ENCODE measurements at places on chromosomes 13 and 19.

DNA sequence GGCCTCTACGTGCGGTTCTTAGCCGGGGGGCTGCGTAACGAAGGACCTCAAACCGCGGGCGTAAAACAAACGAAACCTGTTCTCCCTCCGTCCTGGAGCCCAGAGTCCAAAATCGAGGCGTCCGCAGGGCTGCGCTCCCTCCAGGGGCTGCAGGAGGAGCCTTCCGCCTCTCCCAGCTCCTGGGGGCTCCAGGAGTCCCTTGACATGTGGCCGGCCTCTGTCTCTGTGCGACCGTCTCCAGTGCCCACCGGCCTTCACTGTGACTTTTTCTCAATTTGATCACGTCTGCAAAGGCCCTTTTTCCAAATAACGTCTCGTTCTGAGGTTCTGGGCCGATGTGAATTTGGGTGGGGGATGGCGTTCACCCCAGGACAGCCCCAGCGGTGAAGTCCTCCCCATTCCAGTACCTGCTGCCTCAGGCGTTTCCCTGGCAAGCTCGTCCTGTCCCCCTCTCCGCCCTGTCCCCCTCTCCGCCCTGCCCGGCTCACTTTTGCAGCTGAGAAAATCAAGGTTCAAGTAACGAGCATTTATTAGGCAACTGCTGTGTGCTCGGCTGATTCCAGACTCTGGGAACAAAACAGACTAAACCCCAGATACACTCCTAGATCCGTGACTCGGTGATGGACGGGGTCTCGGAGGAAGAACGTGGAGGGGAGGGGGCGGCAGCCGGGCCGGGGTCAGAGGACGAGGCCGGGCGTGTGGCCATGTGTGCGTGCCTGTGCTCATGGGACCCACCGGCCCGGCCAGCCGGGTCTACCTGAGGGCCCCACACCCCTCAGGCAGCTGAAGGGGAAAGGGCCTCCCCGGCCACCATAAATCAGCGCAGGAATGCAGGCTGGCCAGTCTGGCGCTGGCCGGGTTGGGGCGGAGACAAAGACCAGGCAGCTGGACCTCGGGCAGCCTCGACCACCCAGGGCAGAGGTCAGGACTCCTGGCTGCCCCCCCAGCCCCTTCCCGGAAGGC lies 28.1 kb upstream of the WDR18 start:
- no peak for DNase-seq

- no peak for DNase-seq
These were observed 42.8 kb downstream of the PIN1 start for GRCh38 chr19:9877780-9878510.

DNA sequence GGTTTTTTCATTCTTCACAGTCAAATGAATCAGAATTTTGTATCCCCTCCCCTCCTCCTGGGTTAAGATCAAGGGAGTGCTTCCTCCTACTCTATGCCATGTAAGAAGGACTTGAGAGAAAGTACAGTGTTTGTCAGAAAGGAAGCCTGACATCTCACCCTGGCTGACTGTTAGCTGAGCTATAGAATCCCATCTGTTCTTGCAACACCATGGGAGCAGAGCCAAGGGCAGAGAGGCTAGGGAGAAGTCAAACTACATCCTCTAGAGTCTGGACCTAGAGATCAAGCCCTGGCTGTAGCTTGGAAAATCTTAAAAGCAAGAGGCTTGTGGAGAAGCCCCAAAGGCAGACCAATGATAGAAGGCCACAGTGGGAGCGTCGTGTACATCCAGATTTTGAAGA lies 145.9 kb downstream of the OLFM4 start:
- DNase-seq, result no peak

DNA sequence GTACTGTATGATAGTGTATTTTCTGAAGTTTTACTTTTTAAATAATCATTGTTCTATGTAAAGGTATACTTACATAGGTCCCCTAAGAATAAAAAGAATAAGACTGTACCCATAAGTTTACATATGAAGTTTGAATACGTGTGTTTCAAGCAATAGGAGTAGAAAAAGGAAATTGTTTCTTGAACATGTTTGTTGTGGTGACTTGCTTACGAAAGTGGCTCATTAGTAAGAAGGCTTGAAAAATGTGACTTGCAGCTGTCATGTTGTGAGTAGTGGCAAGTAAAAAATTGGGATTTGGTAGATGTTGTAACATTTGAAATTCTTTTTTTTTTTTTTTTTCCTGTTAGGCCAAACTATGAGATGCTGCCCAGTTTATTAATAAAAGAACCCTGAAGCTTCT lies 203.3 kb downstream of the LMO7 start:
- DNase-seq, result no peak

- no peak for DNase-seq
These were observed 50.7 kb upstream of the SLC15A1 start for GRCh38 chr13:98803111-98803561.

DNA sequence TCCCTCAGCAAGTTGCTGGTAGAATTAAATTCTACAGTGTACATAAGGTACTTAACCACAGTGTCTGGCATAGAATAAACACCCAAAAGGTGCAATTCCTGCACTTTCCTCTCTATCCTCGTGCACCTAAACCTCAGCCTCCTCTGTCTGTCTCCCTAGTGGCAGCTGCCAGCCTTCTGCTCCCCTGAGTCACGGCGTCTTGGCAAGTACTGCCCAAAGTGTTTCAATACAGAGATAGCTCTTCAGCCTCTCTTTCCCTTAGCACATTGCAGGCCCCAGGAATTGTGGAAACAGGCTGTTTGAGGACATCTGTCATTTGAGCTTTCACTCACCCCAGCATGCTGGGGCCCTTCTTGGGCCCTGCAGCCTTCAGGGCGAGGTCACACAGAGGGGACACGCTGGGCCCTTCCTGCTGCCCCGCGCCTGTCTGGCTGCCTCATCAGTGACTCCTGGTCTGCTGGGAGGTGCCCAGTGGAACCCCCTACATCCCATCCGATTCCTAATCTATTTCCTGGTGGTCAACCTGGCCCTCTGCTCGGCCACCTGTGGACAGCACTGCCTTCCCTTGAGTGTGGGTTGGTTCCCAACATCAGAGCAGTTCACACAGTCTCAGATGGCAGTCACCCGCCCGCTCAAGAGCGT lies 19.3 kb downstream of the COL4A2 start:
- DNase-seq, result no peak

- no peak for DNase-seq
These were observed 181.5 kb downstream of the POSTN start for GRCh38 chr13:37417060-37417441.

- no peak for DNase-seq
These were observed 15.3 kb downstream of the DYRK1B start for GRCh38 chr19:39818626-39819097.

GRCh38 chr13:59641817-59642216 lies 521.9 kb downstream of the DIAPH3 start:
- no peak for DNase-seq

- no peak for DNase-seq
These were observed 289.0 kb downstream of the DACH1 start for GRCh38 chr13:71578048-71578447.

DNA sequence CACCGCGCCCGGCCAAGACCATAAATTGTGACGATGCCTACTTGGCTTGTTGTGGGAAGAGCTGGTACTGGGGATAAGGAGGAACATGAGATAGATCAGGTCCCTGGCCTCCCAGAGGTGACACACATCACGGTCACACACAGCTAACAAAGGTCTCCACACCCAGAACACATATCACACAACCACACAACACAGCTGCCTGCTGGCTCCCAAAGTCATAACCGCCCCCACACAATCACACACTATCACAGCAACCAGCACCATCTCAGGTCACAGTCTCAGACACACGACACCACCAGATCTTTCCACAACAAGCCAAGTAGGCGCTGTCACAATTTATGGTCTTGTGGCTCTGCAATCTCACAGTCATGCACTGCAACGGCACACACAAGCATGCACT lies 5.7 kb downstream of the COL5A3 start:
- no peak for DNase-seq

DNA sequence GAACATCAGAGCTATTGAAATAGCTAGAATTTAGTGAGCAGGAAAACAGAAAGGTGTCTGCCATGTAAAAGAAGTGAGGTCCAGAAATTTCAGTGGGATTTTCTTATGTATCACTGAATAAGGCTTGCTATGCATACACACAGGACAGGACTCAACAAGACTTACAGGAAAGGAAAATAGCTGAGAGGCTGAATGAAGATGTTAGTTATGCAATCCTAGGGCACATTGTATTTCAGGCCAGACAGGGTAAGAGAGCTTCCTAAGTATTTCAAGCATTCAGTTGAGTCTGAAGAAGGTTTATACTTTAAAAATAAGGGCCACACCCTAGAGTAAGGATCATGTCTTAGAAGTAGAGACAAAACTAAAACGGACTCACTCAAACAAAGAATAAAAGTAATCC lies 419.9 kb upstream of the PRR20A start:
- DNase-seq, result no peak

- DNase-seq, result no peak
These were observed 137.6 kb downstream of the FOXO1 start for GRCh38 chr13:40528881-40529280.

- no peak for DNase-seq
These were observed 755.0 kb downstream of the DIAPH3 start for GRCh38 chr13:59408738-59409137.

- no peak for DNase-seq
These were observed 451.7 kb downstream of the PCDH9 start for GRCh38 chr13:66778461-66778860.

DNA sequence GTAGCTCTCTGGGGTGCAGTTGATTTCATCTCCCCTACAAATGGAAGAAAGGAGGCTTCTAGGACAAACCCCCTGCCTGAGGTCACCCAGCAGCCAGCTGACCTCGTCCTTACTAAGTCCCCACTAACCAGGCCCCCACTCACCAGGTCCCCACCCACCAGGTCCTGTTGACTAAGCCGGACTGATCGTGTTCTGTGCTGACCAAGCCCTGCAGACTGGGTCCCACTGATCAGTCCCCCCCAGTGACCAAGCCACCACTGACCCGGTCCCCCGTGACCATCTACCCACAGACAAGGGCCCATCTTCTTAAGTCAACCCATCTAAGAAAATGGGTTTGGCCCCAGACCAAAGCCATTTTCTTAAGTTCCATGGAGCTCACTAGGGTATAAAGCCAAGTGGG lies 36.8 kb upstream of the TPM4 start:
- DNase-seq, result no peak

GRCh38 chr13:113491982-113492381 lies 1.5 kb upstream of the DCUN1D2 start:
- no peak for DNase-seq

DNA sequence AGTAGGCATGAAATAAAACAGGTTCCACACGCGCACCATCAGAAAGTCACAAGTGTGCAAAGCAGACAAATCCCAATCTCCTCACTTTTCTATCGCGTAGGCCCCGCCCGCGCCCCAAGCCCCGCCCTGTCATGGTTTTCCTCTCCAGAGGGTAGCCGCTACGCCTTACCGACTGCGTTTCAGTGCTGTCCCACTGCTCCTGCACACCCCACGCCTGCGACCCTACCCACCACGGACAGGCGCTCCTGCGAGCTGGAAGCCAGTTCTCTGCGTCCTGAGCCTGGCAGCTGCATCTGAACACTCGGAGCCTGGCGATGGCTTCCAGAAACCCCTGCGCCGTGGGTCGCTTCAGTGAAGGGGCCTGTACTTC lies 379 bp upstream of the ZNF470 start:
- DNase-seq, result peak; percentile 14

DNA sequence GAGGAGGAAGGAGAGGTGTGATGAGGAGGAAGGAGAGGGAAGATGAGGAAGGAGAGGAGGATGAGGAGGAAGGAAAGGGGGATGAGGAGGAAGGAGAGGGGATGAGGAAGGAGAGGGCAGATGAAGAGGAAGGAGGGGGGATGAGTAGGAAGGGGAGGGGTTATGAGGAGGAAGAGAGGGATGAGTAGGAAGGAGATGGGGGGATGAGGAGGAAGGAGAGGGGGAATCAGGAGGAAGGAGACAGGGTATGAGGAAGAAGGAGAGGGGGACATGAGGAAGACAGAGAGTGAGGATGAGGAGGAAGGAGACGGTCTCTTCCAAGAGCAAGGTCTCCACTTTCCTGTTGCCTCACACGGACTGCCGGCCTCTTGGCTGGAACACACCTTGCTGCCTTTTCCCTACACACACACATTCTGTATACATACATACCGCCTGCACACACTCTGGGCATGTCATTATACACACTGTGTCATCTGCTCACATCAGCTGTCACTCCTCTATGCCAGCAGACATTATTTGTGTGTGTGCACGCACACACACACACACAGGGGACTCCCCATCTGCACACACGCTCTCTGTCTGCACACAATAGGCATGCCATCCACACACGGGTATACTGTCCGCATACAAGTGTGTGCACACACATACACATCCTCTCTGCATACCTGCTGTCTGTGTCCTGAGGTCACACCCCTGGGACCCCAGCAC lies 11.1 kb upstream of the VSTM2B start:
- DNase-seq, result no peak

- DNase-seq, result no peak
These were observed 213.9 kb upstream of the TSHZ3 start for GRCh38 chr19:31562966-31563612.

GRCh38 chr19:351976-352625 lies 7.5 kb upstream of the MIER2 start:
- no peak for DNase-seq

DNA sequence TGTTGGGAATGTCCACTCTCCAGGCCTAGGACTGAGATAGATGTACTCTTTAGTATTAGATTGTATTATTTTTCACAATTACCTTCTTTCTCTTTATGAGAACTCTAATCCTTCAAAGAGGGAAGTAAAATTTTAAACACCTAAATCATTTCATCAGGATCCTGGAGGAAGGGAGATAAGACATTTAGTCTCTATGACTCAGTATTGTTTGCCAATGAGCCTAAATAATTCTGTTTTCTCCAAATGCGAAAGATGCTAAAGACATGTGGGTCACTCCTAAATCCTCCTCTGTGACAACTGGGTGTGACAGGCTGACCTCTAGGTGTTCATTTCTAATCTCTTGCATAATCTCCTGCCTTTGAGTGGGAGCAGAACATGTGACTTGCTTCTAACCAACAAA lies 1736.6 kb upstream of the MIR17HG start:
- DNase-seq, result no peak

DNA sequence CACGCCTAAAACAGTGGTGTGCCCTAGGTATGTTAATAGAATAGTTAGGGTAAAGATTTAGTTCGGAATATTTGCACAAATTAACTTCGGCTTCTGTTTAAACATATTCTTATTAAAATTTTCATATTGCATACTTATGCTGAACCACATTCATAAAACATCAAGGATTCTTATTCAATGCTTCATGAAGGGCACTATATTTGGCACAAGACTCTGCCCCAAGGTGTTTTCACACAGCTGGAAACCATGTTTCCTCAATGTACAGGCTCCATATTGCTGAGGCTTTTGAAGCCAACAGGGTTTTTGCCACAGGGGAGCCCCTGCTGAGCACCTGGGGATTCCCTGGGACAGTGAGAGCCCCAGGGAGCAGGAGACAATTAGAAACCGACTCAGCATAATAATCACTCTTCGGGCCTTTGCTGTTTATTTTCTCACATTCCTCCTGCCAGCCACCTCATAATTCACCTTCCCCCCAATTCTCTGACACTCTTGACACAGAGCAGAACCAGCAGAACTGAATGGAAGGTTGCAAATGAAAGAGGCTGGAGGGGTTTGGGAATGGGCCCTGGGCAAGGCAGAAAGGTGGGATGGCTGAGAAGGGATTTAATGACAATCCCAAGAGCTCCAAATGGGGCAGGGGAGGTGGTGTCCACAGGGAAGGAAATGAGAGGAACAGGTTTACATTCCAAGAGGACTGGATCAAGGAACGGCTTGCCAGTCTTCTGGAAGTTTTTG lies 72.3 kb upstream of the POMP start:
- no peak for DNase-seq

All from activated T-cell treated with anti-CD3 and anti-CD28 coated beads for 1 hour (primary cell).